Nephron progenitor cell (in vitro differentiated cells): ENCODE measurements at places on chromosomes 1 and 21.

DNA sequence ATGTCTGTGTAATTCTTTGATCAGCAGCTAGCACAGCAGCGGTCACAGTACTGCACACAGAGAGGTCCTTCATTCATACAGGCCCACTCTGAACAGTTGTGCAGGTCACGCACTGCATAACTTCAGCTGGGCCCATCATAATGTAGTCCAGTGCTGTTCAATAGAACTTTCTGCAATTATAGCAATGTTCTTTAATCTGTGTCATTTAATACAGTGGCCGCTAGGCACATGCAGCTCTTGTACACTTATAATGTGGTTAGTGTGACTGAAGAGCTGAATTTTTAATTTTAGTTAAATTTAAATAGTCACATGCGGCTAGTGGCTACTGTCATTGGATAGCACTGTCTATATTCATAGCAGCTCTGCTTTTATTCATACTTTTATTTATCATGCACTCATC is 48.7 kb upstream of the NFASC start:
- H3K27me3 ChIP-seq: peaks cover 60% of the 10 kb centered on the region
- no peaks in the 10 kb centered on the region for H3K4me1 ChIP-seq
- H3K4me3 ChIP-seq: no peak overlapping the region
- no peak for DNase-seq

GRCh38 chr1:78743626-78744025 is 94.0 kb downstream of the IFI44 start:
- no peaks in the 10 kb centered on the region for H3K4me1 ChIP-seq
- DNase-seq: no peak
- no peak overlapping the region for H3K4me3 ChIP-seq
- no peaks in the 10 kb centered on the region for H3K36me3 ChIP-seq
- H3K27me3 ChIP-seq: no peaks in the 10 kb centered on the region

DNA sequence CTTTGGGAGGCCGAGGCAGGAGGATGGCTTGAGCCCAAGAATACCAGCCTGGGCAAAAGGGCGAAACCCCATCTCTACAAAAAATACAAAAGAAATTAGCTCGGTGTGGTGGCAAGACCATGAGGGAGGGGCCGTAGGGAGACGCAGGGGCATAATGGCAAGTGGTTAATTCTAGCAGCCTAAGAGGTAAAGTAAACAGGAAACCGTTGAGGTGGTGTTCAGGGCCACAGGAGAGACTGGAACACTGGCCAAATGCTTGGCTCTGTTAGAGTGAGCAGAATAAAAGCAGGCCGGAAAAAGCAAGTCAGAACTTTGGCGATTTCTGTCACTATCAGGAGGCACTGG is 89.2 kb downstream of the RIPK4 start:
- DNase-seq: no peak
- H3K4me3 ChIP-seq: no peak overlapping the region
- no peaks in the 10 kb centered on the region for H3K36me3 ChIP-seq
- H3K27ac ChIP-seq: peak overlapping the region; percentile 81

GRCh38 chr1:213171711-213172110 is 120.7 kb downstream of the RPS6KC1 start:
- no peak overlapping the region for H3K4me3 ChIP-seq
- peaks cover 5% of the 10 kb centered on the region for H3K4me1 ChIP-seq
- H3K27ac ChIP-seq: no peak overlapping the region
- peaks cover 24% of the 10 kb centered on the region for H3K36me3 ChIP-seq
- H3K27me3 ChIP-seq: no peaks in the 10 kb centered on the region
- no peak for DNase-seq

- peaks cover 35% of the 10 kb centered on the region for H3K27me3 ChIP-seq
- H3K36me3 ChIP-seq: peaks cover 3% of the 10 kb centered on the region
- H3K4me1 ChIP-seq: peaks cover 25% of the 10 kb centered on the region
These were observed 1.3 kb downstream of the TGFBR3 start for GRCh38 chr1:91884459-91885212.

DNA sequence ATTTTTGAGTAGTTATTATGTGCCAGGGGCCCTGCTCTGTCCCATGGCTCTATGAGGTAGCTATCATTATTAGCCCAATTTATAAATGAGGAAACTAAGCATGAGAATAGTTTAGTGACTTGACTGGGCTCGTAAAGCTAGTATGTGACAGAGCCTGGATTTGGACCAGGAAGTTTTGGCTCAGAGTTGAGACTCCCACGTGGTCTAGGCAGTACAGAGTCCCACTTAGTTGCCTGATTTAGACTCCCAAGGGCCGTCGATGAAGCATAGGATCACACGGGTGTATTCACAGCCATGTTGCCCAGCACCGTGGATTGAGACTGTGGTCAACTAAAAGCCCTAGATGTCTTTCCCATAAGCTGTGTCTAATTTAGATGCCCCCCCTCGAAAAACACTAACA is 81.7 kb downstream of the DDX20 start:
- H3K27me3 ChIP-seq: peaks cover 9% of the 10 kb centered on the region
- no peak overlapping the region for H3K27ac ChIP-seq
- no peak overlapping the region for H3K4me3 ChIP-seq
- H3K36me3 ChIP-seq: no peaks in the 10 kb centered on the region

DNA sequence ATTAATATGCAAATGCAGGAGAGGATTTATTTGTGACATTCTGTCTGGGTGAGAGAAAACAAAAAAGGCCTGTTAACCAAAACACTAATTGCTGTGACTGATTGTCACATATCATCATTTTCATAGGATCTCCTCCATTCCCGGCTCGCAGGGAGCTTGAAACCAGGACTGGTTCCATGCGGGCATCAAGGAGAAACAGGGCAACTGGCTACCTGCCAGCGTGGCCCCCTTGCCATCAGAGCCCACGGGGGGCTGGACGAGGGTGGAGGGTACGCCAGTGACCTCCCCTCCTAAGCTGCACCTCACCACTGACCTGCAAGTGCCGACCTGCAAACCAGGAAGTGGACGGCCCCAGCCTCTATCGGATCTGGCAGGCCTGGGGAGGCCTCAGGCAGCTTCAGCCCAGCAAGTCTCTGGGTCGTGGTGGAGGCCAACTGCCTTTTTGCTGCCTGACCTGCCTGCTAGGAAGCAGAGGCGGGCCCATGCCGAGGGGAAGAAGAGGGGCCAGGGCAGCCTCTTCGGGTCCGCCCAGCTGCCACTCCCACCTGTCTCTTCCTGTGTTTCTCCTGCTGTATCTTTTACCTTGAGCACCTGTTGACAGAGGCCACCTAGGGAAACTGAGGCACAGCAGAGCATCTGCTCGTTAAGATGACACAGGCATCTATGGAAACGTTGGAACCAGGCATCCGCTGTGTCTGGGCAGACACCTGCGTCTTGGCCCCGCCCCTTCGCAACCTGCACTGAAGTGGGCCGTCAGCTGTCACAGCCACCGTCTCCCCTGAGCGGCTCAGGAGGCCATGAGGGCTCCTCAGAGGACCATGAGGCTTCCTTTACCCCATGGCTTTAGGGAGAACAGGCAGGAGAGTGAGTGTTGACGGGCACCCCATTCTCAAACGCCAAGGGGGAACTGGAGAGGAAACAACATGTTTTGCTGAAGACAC is 74.8 kb downstream of the CASZ1 start:
- H3K4me3 ChIP-seq: no peak overlapping the region
- no peak for DNase-seq
- H3K36me3 ChIP-seq: no peaks in the 10 kb centered on the region
- no peak overlapping the region for H3K27ac ChIP-seq
- peaks cover 59% of the 10 kb centered on the region for H3K4me1 ChIP-seq

DNA sequence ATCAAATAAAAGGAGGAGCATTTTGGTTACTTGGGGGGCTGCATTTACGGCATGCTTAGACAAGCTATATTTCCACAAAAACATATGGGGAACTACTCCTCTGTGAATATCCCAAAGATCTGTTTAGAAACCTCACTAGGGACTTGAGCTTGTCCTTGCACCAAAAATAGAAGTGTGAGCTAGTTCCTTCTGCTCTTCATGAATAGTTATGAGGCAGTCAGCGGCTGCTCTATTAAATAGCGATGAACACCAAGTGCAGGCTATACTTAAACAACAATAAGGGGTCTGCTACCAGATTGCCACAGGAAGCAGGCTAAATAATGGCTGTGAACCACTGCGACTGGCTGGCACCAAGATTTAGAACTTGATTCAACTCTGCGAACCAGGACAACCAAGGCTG is 190.1 kb downstream of the PCP4 start:
- no peaks in the 10 kb centered on the region for H3K36me3 ChIP-seq
- DNase-seq: no peak
- peaks cover 4% of the 10 kb centered on the region for H3K27me3 ChIP-seq
- no peak overlapping the region for H3K27ac ChIP-seq
- H3K4me3 ChIP-seq: no peak overlapping the region
- H3K4me1 ChIP-seq: no peaks in the 10 kb centered on the region

DNA sequence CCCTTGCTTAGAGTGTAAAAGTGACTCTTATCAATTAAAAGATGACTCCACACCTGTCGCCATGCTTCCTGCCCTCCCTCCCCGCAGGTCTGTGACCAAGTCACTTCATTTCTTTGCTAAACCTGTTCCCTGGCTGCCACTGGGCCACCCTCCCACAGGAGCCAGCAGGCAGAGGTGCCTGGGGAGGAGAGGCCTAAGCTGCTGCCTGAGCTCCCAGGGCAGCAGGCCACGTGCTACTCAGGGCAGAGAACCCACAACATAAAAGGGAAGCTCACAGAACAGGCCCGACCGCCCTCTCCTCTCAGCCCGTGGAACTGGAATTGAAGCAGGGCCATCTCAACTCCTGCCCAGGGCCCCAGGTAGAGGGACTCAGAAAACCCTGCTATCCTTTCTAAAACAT is 4.9 kb downstream of the C1orf198 start:
- peaks cover 15% of the 10 kb centered on the region for H3K27me3 ChIP-seq
- peak overlapping the region; percentile 83 for H3K27ac ChIP-seq
- H3K4me3 ChIP-seq: no peak overlapping the region
- peaks cover 41% of the 10 kb centered on the region for H3K36me3 ChIP-seq

- H3K4me1 ChIP-seq: peaks cover 7% of the 10 kb centered on the region
- H3K36me3 ChIP-seq: no peaks in the 10 kb centered on the region
- no peak for DNase-seq
- peaks cover 3% of the 10 kb centered on the region for H3K27me3 ChIP-seq
- H3K4me3 ChIP-seq: no peak overlapping the region
These were observed 63.8 kb upstream of the PRRC2C start for GRCh38 chr1:171421413-171422020.

GRCh38 chr1:74534241-74534640 is 21.8 kb upstream of the LRRC53 start:
- H3K4me1 ChIP-seq: peaks cover 6% of the 10 kb centered on the region
- H3K4me3 ChIP-seq: no peak overlapping the region
- no peak overlapping the region for H3K27ac ChIP-seq
- H3K27me3 ChIP-seq: no peaks in the 10 kb centered on the region
- H3K36me3 ChIP-seq: no peaks in the 10 kb centered on the region

DNA sequence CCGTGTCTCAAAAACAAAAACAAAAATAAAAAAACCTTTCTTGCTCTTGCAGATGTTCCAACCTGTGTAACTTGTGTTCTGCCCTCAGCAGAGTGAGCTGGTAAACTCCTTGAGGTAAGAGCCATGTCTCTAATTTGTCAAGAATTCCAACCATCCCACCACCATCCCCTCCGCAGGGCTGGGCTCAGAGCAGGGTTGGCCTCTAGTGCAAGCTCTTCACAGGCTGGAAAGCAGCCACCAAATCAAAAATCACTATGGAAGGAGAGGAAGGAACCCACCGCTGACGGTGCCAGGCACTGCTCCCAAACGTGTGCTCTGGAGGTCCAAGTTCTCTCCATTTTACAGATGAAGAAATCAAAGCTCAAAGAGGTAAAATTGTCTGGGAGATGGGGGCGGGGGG is 9.4 kb downstream of the PLEKHA6 start:
- H3K27me3 ChIP-seq: peaks cover 43% of the 10 kb centered on the region
- H3K27ac ChIP-seq: no peak overlapping the region
- H3K36me3 ChIP-seq: no peaks in the 10 kb centered on the region
- no peak for DNase-seq

DNA sequence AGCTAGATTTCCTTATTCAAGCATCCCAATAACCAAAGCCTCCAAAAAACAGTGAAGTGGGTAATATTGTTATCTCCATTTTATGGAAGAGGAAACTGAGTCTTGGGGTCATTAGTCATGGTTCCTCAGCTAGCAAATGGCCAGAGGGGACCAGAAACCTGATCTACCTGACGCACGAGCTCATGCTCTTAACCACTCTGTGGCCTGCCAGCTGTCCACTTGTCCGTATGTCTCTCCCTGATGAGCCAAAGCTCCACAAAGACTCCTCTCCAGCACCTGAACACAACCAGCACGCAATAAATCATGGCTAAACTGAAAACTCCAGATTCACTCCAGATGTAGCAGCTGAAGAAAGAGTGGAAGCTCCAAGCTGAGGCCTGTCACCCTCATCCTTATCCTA is 5.8 kb downstream of the CAPN8 start:
- H3K4me3 ChIP-seq: no peak overlapping the region
- peak overlapping the region; percentile 11 for H3K27ac ChIP-seq
- DNase-seq: no peak
- H3K36me3 ChIP-seq: peaks cover 4% of the 10 kb centered on the region
- peaks cover 15% of the 10 kb centered on the region for H3K27me3 ChIP-seq

DNA sequence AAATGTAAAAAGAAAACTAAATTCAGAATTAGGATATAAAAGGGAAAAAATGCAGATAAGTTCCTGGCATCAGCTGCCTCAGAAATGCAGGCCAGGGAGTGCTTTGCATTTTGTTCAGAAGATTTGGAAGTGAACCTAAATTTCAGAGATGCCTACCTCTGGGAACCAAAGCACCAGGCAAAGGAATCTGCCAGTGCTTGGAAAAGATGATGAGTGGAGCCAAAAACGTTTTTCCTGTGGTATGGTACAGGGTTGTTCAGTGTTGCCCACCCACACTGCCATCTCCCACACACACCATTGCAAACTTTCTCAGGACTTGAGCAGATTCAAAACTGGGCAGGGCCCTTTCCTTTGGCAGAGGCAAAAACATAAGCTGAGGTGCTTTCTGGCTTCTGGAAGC is 349.5 kb downstream of the TGFB2 start:
- no peaks in the 10 kb centered on the region for H3K4me1 ChIP-seq
- H3K36me3 ChIP-seq: no peaks in the 10 kb centered on the region
- no peaks in the 10 kb centered on the region for H3K27me3 ChIP-seq
- no peak for DNase-seq
- H3K4me3 ChIP-seq: no peak overlapping the region
- no peak overlapping the region for H3K27ac ChIP-seq

- H3K4me1 ChIP-seq: peaks cover 6% of the 10 kb centered on the region
- no peak overlapping the region for H3K4me3 ChIP-seq
- no peaks in the 10 kb centered on the region for H3K36me3 ChIP-seq
- H3K27me3 ChIP-seq: no peaks in the 10 kb centered on the region
These were observed 316.8 kb upstream of the SNX7 start for GRCh38 chr1:98344731-98345130.

DNA sequence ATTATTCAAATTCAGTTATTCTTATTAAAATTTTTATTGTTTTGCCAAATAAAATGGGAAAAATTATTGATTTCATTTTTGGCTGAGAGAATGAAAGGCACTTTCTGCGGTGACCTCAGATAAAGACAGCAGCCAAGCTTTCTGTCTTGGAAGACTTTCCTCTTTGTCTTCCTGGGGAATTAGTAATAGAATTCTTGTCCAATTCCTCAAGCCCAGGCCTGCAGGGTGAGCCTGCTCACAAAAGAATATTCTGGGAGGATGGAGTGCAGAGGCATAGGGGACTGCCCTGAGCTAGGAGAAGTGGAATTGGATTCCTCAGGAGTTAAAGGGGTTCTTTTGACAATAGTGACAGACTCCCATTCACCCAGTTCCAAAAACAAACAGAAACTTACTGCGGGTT is 614.5 kb upstream of the ADGRL2 start:
- no peaks in the 10 kb centered on the region for H3K4me1 ChIP-seq
- H3K36me3 ChIP-seq: no peaks in the 10 kb centered on the region
- H3K27me3 ChIP-seq: peaks cover 8% of the 10 kb centered on the region
